ENCODE measurements at places on chromosomes 5 and 9.

DNA sequence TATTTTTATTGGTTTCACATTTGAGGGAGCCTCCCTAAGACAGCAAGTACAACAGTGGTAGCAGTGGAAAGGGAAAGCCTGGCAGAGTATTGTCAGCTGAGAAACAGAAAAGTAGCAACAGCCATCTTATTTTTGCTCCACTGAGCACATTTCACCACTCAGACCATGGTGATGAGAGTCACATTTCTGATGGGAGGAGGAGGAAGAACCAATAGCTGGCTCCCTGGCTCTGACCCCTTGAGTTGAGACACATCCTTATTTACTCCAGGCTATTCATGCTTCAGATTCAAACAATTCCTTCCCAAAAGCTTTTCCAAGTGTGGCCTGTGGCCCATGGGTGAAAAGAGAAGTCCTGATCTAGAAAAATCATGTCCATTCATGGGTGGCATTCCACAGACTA, 236.3 kb downstream of the ARHGAP26 start:
- DNase-seq = no peak

GRCh38 chr9:91303741-91304415, 57.8 kb downstream of the AUH start:
- no peak for DNase-seq

- DNase-seq = no peak
These were observed 45.2 kb downstream of the PAX5 start for GRCh38 chr9:36988848-36989247.

DNA sequence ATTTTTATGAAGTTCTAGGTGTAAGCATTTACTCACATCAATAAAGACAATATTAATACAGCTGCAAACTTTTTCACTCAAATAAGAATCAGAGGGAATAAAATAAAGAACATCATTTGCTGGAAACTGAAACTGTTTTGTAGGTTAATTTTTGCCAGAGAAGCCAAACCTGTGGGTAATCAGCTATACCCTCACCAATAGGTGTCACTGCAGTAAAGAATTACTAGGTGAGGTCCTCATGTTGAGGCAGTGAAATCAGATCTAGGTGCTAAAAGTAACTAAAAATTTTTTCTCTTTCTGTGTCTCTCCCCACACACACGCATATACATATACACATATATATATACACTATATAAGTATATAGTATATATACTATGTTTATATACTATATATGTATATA, 1016.3 kb upstream of the SEMA6A start:
- no peak for DNase-seq

DNA sequence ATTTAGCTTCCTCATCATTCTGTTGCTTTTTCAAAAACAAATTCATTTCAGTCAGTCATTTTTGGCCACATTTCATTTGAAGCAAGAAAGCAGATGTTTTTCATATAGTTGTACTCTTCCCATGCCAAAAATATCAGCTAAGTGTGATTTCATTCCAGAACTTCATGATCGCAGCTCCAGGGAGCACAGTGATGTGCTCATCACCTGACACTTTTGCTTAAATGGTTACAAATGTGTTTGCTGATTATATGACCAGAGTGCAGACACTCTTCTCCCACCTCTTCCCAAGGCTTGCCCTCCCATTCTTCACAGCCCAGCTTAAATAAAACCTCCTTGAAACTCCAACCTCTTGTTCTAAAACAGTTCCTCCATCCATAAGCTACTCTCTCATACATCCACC, 32.6 kb downstream of the GABRB2 start:
- no peak for DNase-seq

DNA sequence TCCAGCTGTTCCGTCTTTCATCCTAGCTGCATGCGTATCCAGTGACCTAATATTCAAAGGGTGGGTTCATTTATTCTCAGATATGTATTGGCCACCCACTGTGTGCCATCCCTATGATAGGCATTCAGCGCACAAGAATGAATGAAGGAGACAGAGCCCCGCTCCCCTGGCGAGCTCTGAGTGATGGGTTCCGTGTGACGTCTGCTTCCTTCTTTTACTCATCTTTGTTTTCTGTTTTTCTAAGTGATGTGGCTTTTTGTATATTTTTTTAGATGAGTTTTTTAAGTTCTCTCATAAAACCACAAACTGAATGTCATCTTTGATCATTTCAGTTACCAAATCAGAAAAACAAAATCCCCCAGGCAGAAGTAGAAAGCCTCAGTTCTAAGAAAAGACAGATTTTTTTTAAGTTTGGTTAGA, 168.3 kb upstream of the OTULINL start:
- no peak for DNase-seq

DNA sequence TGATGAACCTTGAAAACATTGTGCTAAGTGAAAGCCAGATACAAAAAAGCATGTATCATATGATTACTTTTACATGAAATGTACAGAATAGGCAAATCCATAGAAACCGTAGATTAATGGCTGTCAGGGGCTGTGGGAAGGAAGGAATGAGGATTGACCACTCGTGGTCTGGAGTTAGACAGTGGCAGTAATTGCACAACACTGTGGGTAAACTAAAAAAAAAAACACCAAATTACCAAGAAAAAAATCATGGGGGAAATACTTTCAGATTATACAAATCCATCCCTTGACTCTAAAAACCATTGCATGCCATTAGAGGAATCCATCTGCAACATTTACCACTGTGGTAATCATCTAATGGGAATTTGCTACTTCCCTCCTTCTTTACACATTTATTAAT, 140.0 kb downstream of the SIL1 start:
- DNase-seq = no peak

Measured in stimulated activated CD8-positive, alpha-beta memory T cell treated with anti-CD3 and anti-CD28 coated beads, Interleukin-4, amount 100 ng/mL, for 4 hours (primary cell).